ENCODE measurements at places on chromosomes 13 and 19.

GRCh38 chr13:72542241-72542640 is 185.2 kb downstream of the MZT1 start:
- H3K27ac ChIP-seq, result no peak overlapping the region
- H3K4me1 ChIP-seq, result no peaks in the 10 kb centered on the region
- no peak for DNase-seq
- no peak overlapping the region for H3K4me3 ChIP-seq

- no peaks in the 10 kb centered on the region for H3K4me1 ChIP-seq
- no peak for DNase-seq
- H3K27ac ChIP-seq, result no peak overlapping the region
- H3K4me3 ChIP-seq, result no peak overlapping the region
- H3K36me3 ChIP-seq, result no peaks in the 10 kb centered on the region
Observed at GRCh38 chr13:69474011-69474685, 633.5 kb upstream of the ATXN8OS start.

DNA sequence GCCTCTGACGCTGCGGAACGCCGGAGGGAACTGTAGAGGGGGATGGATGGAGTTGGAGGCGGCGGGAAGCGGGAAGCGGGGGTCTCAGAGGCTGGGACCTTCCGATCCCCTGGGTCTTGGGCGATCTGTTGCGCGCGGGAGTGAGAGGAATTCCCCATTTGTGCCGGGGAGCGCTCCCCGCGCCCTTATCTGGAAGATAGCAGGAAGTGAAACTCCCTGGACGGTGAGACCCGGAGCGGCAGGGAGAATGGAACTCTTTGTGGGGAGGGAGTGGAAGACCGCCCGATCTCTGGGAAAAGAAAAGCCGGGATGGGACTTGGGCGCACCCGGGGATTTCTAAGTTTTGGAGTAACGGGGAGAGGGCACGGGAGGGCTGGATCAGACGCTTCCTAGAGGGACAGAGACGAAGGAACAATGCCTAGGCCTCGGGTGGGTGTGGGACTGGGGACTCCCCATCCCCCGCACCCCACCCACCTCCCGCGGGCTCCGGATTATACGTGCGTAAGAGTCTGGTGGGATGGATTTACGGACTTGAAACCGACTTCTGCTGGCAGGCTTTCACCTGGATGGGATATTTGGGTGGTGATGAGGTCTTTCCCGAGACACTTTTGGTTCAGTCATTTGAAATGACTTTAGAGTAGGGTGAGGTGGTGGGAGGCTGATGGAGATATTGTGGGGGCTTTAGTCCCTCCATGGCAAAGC is 495 bp downstream of the LSR start:
- peak overlapping the region; percentile 97 for H3K4me3 ChIP-seq
- peaks cover 13% of the 10 kb centered on the region for H3K4me1 ChIP-seq
- peak; percentile 64 for DNase-seq
- no peaks in the 10 kb centered on the region for H3K36me3 ChIP-seq

- no peaks in the 10 kb centered on the region for H3K27me3 ChIP-seq
- no peaks in the 10 kb centered on the region for H3K4me1 ChIP-seq
- peak; percentile 49 for DNase-seq
- H3K4me3 ChIP-seq, result no peak overlapping the region
Observed at GRCh38 chr19:41711376-41712261, 3.2 kb downstream of the CEACAM5 start.

DNA sequence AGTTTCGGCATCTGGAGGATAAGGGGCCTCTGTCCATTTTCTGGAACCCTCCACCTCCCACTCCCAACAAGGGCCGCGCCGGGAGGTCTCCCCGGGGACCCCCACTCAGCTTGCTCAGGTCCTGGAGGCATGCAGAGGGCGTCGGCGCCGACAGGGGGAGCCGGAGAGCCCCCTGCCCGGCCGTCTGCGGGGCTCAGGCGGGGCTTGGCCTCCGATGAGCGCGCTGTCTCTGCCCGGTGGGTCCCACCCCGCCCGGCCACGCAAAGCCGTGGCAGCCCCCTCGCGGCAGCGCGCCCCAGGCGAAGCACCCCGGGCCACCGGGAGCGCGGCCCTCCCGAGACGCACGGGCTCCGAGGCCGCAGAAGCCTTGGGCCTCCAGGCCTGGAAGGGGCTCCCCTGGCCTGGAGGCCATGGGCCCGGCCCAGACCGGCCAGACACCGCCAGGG is 149.7 kb upstream of the ZNF536 start:
- DNase-seq, result no peak
- no peak overlapping the region for H3K4me3 ChIP-seq
- peaks cover 18% of the 10 kb centered on the region for H3K4me1 ChIP-seq
- H3K27ac ChIP-seq, result no peak overlapping the region
- H3K36me3 ChIP-seq, result no peaks in the 10 kb centered on the region
- H3K27me3 ChIP-seq, result peaks cover 77% of the 10 kb centered on the region

DNA sequence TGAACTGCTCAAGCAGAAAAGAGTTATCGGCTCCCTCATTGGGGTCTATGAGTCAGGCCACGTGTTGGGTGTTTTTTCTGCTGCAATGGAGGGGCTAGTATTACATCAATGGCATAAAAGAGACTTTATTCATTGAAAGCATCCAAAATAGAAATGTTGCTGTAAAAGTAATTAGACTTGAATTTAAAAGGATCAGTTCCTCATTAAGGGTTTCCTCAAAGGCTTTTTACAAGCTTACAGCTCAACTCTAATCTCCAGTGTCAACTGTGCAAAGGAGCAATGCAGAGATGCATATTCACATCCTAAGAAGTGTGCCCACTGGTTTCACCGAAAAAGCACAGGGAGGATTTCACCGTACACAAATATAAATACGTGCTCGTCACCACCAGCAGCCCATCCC is 300.3 kb downstream of the FOXO1 start:
- H3K4me3 ChIP-seq, result no peak overlapping the region
- no peaks in the 10 kb centered on the region for H3K27me3 ChIP-seq
- DNase-seq, result no peak
- no peak overlapping the region for H3K27ac ChIP-seq
- H3K4me1 ChIP-seq, result peaks cover 8% of the 10 kb centered on the region

GRCh38 chr13:33100886-33101285 is 84.7 kb downstream of the KL start:
- H3K27ac ChIP-seq, result no peak overlapping the region
- DNase-seq, result no peak
- H3K27me3 ChIP-seq, result no peaks in the 10 kb centered on the region
- no peaks in the 10 kb centered on the region for H3K4me1 ChIP-seq

GRCh38 chr13:100392709-100393630 is 195.6 kb downstream of the GGACT start:
- H3K27ac ChIP-seq, result peak overlapping the region; percentile 85
- H3K4me1 ChIP-seq, result peaks cover 29% of the 10 kb centered on the region
- peaks cover 4% of the 10 kb centered on the region for H3K36me3 ChIP-seq
- no peak for DNase-seq

- H3K27me3 ChIP-seq, result no peaks in the 10 kb centered on the region
- H3K4me1 ChIP-seq, result peaks cover 13% of the 10 kb centered on the region
- peak overlapping the region; percentile 79 for H3K4me3 ChIP-seq
Observed at GRCh38 chr19:952680-953444, 27.0 kb downstream of the ARID3A start.

GRCh38 chr19:35786299-35787160 is 11.2 kb downstream of the ARHGAP33 start:
- H3K36me3 ChIP-seq, result peaks cover 6% of the 10 kb centered on the region
- H3K27ac ChIP-seq, result no peak overlapping the region
- no peak for DNase-seq
- no peaks in the 10 kb centered on the region for H3K27me3 ChIP-seq
- H3K4me3 ChIP-seq, result no peak overlapping the region
